ENCODE measurements at places on chromosomes 11 and 22. TPM values are rescaled to one million over a fixed set of nuclear protein-coding genes. Genes with fewer than 3 reads are reported as not detected.

The LSP1 gene
- total RNA-seq, result 0.05 TPM

The OR5D13 gene
- not detected for total RNA-seq

The PIM3 gene
- total RNA-seq, result 183 TPM

The GDPD4 gene
- not detected for total RNA-seq

The PRAME gene
- total RNA-seq, result not detected

The TBCEL gene
- 3.2 TPM for total RNA-seq

The PARVA gene
- total RNA-seq, result 16.7 TPM

The NCR3LG1 gene
- total RNA-seq, result 14.6 TPM

The GUCY1A2 gene
- total RNA-seq, result not detected

The A4GALT gene
- total RNA-seq, result 36.6 TPM

The DGCR6 gene
- 2.2 TPM for total RNA-seq

The OR2AT4 gene
- not detected for total RNA-seq

The GPR83 gene
- not detected for total RNA-seq

GRCh38 chr11:71371674-71372069 is 76.5 kb downstream of the DHCR7 start:
- DNase-seq, result no peak

- peak; percentile 88 for DNase-seq
These were observed 1.1 kb upstream of the CHRM4 start for GRCh38 chr11:46392421-46393230.

GRCh38 chr11:68128682-68129327 is 7.6 kb upstream of the CHKA start:
- peak; percentile 58 for DNase-seq

- DNase-seq, result peak; percentile 16
These were observed 107.5 kb upstream of the SESN3 start for GRCh38 chr11:95338430-95338991.

- peak; percentile 84 for DNase-seq
These were observed 164.0 kb upstream of the RASSF10 start for GRCh38 chr11:12845163-12845562.

GRCh38 chr11:67262731-67263675 is 3.3 kb upstream of the GRK2 start:
- DNase-seq, result peak; percentile 95

GRCh38 chr22:38953091-38953490 is 4.3 kb upstream of the APOBEC3A start:
- no peak for DNase-seq

- peak; percentile 34 for DNase-seq
These were observed 157.8 kb downstream of the CCDC34 start for GRCh38 chr11:27205250-27205649.

GRCh38 chr11:75606099-75606498 is 44.0 kb downstream of the SERPINH1 start:
- no peak for DNase-seq

DNA sequence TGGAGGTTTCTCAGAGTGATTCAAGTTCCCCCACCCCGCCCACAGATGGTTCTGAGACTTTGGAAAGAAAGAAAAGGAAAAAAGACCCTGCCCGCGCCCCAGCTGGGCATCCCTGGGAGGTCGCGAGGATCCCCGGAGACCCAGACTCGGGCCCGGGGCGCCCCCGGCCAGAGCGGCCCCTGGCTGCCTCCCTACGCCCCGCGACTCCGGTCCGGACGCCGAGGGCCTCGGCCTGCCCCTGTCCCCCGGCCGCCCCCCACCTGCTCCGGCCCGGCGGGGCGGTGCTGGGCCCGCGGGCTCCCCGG is 2.3 kb upstream of the AIFM3 start:
- DNase-seq, result no peak

DNA sequence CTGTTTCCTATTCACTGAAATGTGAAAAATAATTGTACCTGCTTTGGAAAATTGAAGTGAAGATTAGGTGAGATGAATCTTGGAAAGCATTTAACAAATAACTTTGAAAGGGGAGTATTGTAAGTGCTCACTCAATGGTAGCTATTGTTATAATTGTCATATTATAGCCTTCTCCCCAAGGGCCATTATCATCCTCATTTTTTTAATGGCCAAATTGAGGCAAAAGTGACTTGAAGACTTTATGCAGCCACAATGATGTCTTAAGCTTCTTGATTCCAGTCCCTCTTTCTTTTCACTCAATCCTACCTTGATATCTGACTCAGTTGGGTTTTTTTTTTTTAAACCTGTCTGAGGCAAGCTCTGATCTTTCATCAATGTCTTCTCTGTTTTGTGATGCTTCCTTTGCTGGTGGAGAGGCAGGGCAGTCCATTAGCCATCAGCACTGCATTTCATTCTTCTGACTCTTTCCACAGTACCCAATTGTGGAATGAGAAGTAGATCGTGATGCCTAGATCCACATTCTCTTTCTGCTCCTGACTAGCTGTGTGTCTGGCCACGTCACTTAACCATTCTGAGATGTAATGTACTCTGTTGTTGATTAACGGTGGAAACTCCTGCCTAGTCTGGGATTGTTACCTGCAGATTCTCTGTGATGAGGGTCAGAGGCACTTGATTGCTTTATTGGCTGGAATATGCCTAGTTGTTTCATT is 101.4 kb downstream of the DBX1 start:
- no peak for DNase-seq

GRCh38 chr11:27234043-27234668 is 128.9 kb downstream of the CCDC34 start:
- DNase-seq, result peak; percentile 46

DNA sequence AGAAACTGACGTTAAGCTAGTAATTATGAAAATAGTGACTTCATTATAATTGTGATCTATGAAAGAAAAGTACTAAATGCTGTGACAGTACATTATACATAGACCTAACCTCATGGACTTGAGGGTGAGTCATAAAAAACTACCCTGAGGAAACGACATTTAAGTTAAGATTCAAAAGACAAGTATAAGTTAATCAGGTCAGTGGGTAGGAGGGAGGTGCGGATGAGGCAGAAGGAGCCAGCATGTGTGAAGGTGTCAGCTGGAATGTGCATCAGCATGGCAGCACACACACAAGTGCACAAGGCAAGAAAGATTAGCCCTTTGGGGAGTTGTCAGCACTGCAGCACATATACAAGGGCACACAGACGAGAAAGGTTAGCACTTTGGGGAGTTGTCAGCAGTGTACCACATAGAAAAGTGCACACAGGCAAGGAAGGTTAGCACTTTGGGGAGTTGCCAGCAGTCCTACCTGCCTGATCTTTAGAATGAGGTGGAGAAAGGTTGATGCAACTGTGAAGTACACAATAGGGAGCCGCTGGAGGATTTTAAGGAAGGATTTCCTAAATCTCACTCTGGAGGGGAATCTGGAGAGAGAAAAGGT is 31.6 kb upstream of the CAVIN3 start:
- DNase-seq, result no peak

GRCh38 chr11:129881570-129882170 is 13.7 kb downstream of the NFRKB start:
- DNase-seq, result peak; percentile 82

DNA sequence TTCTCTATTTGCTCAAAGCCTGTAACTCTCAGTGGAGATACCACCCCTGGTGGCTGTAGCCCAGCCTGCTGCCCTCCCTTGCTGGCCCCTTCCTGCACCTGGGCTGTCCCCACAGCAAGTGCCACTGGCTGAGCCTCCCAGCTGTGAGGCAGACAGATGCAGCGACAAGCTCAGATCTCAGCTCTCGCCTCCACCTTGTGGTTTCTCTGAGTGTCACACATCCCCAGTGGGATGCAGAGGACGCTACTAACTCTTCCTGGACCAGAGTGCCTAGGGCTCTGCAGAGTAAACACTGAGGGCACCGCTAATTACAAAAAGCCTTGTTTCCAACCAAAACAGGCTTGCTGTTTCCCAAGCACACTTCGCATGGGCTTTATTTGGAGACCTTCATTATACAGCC is 8.9 kb downstream of the YPEL1 start:
- peak; percentile 24 for DNase-seq

GRCh38 chr22:42763965-42764480 is 43.4 kb upstream of the A4GALT start:
- DNase-seq, result no peak

- DNase-seq, result no peak
These were observed 4.3 kb downstream of the CBX7 start for GRCh38 chr22:39148026-39148726.

GRCh38 chr22:30357236-30357570 is 396 bp downstream of the CCDC157 start:
- DNase-seq, result no peak

GRCh38 chr11:113119966-113120736 is 158.9 kb downstream of the NCAM1 start:
- no peak for DNase-seq

- DNase-seq, result peak; percentile 30
These were observed 321.6 kb upstream of the TENM4 start for GRCh38 chr11:79762279-79762921.

- no peak for DNase-seq
These were observed 329.7 kb downstream of the CTTN start for GRCh38 chr11:70727899-70728620.

- DNase-seq, result peak; percentile 82
These were observed 20.3 kb downstream of the TEF start for GRCh38 chr22:41401781-41402648.

GRCh38 chr11:66987158-66987620 is 12.1 kb downstream of the C11orf86 start:
- no peak for DNase-seq

DNA sequence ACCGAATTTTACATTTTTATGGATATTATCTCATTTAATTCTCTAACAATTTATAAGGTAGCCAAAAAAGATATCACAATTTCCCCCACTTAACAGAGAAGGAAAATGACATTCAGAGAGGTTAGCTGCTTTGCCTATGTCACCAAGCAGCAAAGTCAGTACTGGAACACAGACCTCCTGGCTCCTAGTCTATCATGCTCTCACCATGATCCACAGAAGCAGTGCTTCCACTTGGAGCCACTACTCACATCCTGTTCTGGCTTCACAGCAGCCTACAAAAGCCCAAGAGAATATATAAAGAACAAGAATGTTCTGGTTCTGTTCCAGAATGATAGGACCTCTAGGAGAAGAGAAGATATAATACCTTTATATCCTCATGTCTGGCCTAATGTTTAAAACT is 59.5 kb upstream of the SCUBE2 start:
- no peak for DNase-seq

DNA sequence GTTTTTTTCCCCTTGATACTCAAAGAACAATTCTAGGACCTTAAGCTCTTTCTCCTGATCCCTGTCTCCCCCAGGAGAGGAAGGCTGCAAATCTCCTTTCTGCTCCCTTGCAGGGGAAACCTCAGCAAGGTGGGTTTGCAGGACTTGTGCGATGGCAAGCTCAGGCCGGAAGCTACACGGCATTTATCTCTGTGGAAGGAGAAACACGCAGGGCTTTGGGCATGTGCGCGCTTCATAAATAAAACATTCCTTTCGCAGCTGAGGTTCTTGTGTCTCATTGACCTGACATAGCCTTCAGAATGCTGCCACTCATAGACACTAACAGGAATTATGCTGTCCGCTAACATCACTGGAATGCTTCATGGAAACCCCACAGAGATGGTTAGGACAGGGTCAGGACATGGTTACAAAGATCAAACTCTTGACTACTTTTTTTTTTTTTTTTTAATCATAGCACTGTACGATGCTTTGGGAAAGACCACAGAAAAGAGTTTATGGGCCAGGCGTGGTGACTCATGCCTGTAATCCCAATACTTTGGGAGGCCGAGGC is 42.6 kb downstream of the SLN start:
- no peak for DNase-seq

DNA sequence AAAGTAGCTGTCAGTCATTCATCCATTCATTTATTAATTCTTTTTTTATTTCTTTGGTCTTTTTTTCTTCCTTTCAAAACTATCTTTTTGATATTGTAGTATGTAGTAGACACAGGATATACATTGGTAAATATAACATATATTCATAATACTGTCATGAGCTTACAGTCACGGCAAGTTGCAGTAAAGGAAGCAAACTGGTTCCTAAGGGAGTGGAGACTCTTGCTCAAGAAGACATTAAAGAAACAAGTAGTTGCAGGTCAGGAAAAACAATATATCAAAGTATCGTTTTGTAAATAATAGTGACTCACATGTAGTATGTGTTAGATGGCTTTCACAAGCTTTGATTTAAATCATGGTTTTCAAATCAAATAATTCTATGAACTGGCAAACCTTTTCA is 7.5 kb downstream of the OR5AR1 start:
- no peak for DNase-seq

DNA sequence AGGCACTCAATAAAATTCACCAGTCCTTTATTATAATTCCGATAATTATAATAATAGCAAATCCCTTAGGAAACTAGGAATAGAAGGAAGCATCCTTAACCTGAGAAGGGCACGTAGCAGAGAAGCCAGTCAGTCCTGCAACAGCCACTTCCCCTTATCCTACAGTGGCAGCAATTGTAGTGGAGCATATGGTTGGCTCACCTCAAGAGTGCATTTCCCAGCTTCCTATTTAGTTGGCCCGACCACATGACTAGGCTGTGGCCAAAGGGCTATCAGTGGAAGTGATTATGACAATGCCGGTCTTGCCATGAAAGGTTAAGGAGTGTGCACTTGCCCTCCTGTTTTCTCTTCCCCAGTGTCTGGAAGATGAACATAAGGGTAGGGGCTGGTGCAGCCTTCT is 27.0 kb downstream of the TESMIN start:
- no peak for DNase-seq

- DNase-seq, result peak; percentile 88
These were observed 59.1 kb downstream of the WNT11 start for GRCh38 chr11:76147106-76147740.

DNA sequence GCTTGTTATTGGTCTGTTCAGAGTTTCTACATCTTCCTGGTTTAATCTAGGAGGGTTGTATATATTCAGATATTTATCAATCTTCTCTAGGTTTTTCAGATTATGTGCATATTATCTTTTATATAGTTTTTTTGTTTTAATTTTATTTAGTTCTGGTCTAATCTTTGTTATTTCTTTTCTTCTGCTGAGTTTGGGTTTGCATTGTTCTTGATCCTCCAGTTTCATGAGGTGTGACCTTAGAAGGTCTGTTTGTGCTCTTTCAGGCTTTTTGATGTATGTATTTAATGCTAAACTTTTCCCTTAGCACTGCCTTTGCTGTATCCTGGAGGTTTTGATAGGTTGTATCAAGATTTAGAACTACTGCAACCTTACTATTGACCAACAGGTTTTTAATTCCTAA is 117.7 kb downstream of the VPREB1 start:
- DNase-seq, result no peak

GRCh38 chr11:68014157-68014946 is 4.2 kb downstream of the ALDH3B1 start:
- peak; percentile 97 for DNase-seq

DNA sequence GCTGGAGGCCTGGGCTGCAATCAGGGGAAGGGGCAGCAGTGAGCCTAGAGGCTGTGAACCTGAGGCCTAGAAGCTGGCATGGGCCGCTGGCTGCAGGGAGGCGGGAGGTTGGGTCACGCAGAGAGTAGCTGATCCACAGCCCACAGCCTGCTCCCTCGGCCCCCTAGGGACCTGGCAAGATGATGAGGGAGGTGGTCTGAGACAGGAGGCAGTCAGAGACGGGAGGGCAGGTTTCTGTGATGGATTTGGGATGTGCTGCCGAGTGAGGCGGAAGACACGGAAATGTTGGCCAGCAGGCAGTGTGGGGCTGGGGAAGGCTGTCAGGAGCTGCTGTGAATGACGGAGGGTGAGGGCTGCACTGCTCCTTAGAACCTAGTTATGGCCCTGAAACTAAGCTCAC is 22.7 kb downstream of the LRFN4 start:
- no peak for DNase-seq

Data from HT-29 (cell line).